ENCODE measurements at places on chromosomes 3 and 15.

GRCh38 chr3:52682016-52682415 lies 3.7 kb downstream of the PBRM1 start:
- DNase-seq, result peak; percentile 76

GRCh38 chr3:184428561-184429175 lies 48.8 kb downstream of the CHRD start:
- DNase-seq, result no peak

DNA sequence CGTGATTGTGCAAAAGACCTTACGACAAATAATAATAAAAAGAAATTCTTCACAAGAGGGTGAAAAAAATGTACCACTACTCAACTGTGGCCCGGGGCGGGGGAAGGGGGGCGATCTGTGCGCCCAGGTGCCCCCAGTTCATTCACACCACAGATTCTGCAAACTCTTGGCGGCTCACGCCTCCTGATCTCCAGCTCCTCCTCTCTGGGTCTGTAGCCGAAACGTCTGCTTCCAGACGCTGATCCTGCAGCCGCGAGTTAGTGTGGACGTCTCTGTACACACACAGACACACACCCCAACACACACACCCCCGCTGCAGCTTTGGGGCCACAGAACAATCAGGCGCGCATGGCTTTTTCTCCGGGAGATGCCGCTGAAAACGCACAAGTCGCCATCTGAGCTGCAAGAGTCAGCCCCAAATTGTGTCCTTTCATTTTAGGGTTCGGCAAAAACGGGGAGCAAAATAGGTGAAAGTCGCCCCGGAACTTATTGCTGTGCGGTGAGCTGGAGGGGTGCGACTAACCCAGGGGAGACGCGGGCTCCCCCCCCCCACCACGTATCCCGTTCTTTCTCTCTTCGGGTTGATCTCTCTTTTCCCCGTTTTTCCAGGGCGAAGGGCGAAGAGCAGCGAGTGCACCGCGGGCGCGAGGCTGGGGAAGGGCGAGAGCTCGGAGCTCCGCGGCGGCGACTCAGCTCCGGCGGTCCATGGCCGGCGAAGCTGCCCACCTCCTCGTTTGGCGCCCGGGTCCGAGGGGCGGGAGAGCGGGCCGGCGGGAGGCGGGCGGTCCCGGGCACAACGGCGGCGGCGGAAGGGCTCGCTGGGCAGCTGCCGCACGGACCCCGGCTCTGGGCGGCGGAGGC lies 505 bp upstream of the WNT5A start:
- DNase-seq, result no peak

- no peak for DNase-seq
These were observed 17.1 kb downstream of the CD80 start for GRCh38 chr3:119542168-119542767.

- no peak for DNase-seq
These were observed 198.4 kb upstream of the NR2F2 start for GRCh38 chr15:96132126-96132525.

GRCh38 chr3:59992578-59992977 lies 942.8 kb upstream of the CFAP20DC start:
- no peak for DNase-seq

GRCh38 chr3:66439666-66440344 lies 61.0 kb downstream of the LRIG1 start:
- DNase-seq, result peak; percentile 75

DNA sequence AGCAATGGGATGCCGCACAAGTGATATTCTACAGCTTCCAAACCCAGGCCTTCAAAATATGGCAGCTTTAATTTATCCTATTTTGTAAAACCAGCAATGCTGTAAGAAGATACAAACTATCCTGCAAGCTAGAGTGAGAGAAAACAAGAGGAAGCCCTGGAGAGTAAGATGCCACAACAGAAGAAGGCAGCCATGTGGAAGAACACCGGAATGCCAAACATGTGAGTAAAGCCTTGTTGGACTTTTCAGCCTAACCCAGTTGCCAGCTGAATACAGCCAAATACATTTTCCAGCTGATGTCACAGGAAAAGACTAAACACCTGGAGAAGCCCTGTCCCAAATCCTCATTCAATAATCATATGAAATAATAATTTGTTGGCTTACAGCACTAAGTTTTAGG lies 1115.1 kb upstream of the CADM2 start:
- no peak for DNase-seq

DNA sequence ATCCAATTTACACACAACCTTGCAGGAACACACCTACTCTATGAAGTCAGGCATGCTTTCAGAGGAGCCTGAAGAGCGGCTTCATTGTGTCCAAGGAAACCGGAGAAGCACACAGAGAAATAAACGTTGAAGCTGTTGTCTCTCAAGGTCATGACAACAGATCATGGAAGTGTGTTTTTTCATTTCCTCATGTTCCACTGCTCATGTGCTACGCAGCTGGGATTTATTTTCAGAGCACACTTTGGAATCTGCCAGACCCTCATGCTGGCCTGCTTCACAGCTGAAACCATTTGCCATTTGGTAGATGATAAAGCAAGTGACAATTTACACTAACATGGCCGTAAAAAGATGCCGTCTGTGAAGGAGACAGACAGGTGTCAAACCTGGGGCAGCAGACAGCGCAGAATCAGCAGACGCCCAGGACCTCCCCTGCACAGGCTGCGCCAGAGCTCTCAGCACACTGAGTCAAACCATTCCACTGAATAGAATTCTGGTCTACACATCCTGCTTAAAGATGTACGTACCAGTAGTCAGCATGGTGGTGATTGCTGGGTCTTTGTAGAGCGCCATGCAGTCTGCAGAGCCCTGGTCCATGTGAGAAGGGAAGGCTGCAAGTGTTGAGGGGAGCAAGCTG lies 99.3 kb downstream of the ARNT2 start:
- DNase-seq, result no peak

DNA sequence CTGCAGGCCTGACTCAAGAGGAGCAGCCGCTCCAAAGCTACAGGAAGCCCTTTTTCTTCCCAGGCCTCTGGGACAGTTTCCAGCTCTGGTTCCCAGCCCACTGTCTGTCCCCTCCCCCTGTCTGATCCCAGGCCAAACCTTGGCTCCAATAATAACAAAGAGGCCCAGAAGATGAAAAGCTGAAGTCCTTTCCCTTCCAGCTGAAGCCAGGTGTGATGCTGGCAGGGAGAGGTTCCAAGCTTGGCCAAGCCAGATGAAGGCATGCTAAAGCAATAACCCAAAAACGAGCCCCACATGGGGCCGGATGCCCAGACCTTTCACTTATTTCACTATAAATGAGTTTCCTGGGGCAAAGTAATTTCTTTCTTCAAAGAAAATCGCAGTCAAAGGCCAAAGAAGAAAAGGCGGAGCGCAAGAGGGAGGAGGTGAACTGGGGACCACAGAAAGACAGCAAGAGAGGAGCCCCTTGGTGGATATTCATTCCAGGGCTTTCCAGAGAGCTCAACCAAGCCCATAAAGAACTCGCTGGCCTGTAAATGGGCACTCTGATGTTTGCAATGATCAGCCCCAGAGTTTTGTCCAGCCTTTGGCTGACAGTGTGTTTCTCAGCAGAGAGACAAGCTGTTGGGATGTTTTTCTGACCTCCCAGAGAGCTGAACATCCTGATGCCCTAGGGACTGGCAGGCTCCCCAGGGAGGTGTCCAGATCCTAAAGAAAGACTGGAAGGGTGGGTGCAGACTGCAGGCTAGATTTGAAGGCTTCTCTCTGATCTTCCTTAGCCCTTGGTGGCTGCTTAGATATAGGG lies 157.6 kb downstream of the UACA start:
- DNase-seq, result no peak

- DNase-seq, result peak; percentile 29
These were observed 64.3 kb downstream of the NCEH1 start for GRCh38 chr3:172646439-172647015.

DNA sequence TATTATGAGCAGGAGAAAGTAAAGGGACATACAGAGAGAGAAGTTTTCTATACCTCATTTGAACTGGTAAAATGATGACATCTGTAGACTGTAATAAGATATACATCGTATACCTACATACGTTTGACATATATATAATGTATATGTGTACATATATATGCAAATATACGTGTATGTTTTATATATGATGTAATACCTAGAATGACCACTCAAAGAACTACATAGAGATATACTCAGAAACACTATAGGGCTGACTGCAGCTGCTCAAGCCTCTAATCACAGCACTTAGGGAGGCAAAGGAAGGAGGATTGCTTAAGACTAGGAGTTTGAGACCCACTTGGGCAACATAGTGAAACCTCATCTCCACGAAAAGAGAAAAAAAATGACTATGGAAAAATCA lies 48.5 kb upstream of the MCTP2 start:
- DNase-seq, result no peak

- DNase-seq, result no peak
These were observed 213.5 kb upstream of the PPP2R3A start for GRCh38 chr3:135751991-135752390.

DNA sequence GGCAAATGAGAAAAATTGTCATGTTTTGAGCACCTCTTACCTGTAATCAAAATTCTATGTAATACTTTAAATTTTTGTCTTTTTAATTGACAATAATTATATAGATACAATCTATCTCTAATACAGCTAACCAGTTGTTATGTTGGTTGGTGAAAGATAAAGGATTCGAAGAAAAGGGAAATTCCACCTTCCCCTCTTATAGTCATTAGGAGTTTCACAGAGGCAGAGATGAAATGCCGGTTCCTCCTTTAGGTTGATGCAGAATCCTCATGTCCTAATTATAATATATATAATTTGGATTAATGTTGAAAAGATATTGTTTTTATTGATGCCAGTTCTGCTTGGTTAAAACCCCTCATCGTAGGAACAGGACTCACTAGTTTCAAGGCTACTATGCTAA lies 67.1 kb downstream of the LRCH3 start:
- no peak for DNase-seq

DNA sequence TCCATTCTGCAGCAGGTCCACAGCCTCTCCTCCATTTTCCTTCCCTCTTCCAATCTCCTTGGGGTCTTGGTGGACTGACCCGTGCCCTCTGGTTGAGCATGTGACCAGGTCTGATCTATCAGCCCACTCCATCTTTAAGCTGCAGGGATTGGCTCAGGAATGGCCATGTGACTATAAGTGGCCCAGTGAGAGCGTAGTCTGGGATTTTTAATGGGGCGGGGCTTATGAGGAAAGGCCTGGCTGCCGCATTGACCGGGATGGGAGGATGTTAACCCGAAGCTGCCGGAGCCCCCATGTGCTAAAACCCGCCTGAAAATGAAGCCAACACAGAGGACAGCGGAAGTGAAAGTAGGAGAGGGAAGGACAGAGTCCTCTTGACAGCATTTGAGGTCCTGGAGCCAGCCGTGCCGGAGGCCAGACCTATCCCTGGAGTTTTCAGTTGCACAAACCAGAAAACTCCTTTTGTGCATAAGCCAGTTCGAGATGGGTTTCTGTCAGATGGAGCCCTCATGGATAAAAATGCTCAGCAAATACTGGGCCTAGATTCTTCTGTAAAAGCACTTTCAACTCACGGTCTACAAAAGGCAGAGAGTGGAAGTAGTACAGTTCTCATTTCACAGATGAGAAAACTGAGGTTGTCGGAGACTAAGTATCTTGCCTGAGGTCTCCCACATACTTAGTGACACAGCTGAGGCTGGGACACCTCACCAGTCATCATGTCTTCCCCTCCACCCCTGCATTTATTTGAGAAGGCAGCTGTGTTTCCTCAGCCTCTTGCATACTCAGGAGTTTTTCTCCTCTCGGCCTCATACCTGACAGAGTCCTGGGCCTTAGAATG lies 61.9 kb downstream of the ATP2B2 start:
- no peak for DNase-seq

DNA sequence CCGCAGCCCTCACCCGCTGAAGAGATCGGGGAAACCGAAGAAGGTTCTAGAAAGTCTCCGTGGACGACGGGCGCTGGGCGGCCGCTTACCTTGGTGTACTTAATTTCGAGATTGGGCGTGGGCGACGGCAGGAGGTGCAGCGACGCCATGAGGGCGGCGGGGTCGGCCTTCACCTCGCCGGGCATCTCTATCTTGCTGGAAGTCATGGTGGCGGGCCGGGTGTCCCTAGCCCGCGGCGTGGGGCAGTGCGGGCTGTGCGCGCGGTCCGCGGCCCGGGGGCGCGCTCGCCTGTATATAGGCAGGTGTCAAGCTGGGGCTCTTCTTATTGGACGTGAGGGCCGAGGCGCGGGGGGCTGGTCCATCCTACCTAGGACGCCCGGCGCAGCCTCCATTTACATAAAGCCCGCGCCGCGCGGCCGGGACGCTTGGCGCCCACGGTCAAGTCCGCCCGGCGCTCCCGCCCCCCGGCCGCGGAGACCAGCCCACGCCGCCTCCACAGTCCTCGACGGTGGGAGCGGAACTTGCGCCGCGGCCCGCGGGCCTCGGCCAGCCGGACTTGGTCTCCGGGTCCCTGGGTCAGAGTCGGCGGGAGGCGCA lies at the start of gene ALDH1A2:
ALDH1A2 (minus strand) TSS at position 267 of the 597 bp plus-strand sequence; CDS start at position 206, 61 bp downstream.
- DNase-seq, result no peak

DNA sequence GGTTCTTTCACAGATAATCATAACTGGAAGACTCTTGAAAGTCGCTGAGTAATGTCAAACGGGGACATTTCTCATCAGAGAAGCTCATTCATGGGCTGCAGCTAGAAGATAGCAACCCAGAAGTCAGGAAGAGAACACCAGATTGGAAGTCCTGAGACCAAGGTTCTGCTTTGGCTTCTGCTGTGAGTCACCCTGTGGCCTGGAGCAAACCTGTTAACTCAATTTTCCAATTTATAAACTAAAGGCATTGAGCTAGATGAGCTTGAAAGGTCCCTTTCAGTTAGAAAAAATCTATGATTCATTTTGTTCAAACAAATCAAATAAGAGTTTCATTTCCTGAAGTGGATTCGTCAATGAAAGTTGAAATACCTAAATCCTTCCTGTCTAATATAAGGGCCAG lies 402.2 kb downstream of the EPHB1 start:
- peak; percentile 9 for DNase-seq

DNA sequence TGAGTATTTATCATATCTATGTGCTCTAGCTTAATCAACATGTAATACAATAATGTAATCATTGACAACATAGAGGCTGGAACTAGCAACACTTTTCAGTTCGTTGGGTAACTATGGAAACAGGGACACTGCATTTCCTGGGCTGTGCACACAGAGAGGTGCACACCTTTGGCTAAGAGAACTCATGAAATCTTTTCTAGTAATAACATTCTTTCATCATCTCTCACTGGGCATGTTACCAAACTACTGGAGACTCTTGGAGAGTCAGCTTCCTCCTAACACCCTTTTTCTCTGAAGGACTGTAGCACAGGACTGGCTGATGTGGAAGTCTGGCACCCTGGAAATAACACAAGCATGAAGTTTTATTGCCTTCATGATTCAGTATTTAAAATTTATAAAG lies 135.6 kb downstream of the KCNMB2 start:
- no peak for DNase-seq

DNA sequence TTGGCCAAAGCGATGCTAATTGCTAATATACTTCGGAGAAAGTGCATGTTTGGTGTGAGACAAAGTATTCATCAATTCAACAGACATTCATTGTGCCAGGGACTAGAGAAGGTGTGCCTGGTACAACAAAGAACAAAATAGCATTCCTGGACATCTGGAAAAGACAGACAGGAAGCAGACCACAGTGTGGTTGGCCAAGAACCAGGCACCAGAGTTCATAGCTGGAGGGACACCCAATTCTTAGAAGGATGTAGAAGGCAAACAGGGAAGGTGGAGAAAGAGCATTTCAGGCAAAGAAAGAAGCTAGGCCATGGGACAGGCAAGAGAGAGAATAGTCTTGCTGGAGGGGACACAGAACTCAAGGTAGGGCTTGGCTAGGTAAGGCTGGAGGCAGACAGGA lies 105.8 kb upstream of the ETV5 start:
- no peak for DNase-seq

Measured in hematopoietic multipotent progenitor cell treated with erythropoietin and hydrocortisone succinate and interleukin-3 and kit ligand, for 6 days (in vitro differentiated cells).